ENCODE measurements at places on chromosomes 2 and 18.
A peak's percentile ranks its signal among the peaks of the same experiment; 100 is the strongest.

DNA sequence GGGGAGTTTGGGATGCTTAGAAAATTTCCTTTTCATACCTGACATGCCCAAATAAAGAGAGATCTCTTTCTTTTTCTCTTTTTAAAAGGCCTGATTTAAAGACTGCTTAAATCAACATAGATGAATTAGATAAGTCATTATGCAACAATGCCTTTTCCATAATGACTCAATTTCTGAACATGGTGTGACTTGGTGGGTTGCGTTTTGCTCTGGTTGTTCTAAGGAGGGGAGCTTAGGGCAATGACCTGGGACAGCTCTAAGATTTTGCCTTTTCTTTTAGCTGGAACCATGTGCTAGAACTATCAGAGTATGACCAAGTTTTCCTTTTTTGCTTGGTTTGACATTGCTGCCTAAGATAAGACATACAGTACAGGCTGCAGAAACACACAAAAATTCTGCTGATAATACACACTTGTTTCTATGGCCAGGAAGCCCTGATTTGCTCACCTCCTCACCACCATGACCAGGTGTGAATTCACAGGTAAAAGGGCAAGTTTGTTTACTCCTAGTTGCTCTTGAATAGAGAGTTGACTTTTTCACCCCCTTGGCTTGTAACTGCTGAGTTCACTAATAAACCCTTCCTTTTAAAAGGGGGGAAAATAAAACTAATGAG is 58.1 kb upstream of the IL1RL1 start:
- no peak for DNase-seq

- DNase-seq, result no peak
Observed at GRCh38 chr18:9988665-9989064, 74.8 kb downstream of the VAPA start.

DNA sequence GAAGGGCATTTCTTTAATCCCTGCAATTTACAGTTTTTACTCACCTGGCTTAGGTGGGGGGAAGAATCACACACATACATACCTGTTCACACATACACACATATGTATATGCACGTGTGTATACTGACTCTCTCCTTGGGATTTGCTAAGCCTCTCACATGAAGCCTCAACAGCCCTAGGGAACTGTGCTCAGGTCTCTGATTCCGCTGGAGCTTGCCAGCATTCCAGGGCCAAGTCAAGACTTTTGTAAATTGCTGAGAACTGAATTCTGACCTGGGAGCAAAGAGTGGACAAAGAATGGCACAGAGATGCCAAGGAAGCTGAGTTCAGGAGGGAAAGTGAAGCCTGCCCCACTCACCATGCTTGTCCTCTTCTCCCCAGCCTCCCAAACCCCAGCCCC is 177.3 kb downstream of the TMEM247 start:
- peak; percentile 30 for DNase-seq

DNA sequence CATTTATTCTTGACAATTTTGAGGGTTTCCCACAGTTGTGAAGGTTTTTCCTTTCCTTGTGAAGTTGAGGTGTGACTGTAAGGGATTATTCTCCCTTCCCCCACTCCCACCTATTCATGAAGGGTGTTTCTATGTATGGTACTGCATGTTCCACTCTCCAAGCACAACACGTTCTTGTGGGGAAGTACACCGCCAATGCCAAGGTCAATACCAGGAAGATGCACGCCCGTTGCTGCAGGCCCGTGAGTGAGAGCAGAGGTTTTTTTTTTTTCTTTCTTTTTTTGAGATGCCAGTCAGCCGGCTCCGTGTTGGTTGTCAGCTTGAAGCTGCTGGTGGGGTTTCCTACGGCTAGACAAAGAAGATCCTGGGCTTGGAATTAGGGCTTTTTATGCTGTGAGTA is 38.6 kb upstream of the EPHA4 start:
- DNase-seq, result no peak

DNA sequence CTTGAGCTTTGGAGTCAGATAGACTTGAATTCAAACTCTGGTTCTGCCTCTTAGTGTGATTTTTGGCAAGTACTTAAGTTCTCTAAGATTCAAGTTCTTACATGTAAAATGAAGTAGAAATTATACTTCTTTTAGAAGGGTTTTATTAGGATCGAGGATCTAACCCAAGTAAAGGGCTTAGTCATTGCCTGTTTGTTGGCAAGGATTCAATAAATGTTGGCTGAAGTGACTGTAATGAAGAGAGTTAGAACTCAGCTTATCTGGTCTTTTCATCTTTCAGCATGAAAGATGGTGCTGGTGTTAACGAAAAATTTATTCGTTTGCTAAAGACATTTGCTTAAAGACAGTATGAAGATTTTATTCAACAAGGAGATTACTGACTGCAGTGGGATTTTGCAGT is 315.9 kb upstream of the THUMPD2 start:
- DNase-seq, result peak; percentile 78

DNA sequence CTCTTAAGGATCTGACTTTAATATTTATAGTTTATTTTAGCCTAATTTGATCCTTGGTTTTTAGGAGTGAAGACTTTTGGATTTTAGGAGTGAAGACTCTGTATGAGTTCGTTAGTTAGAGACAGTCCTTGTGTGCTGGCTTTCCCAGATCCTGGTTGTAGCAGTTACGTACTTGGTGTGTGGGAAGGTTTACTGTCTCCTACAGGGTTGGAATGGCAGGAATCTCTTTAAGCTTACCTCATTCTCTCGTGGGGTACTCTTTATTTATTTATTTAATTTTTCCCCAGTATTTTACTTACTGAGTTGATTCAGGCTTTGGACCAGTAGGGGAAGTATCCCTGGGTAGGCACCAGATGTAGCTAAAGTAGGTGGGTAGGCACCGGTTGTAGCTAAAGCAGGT is 1.8 kb upstream of the CXCR2 start:
- no peak for DNase-seq

DNA sequence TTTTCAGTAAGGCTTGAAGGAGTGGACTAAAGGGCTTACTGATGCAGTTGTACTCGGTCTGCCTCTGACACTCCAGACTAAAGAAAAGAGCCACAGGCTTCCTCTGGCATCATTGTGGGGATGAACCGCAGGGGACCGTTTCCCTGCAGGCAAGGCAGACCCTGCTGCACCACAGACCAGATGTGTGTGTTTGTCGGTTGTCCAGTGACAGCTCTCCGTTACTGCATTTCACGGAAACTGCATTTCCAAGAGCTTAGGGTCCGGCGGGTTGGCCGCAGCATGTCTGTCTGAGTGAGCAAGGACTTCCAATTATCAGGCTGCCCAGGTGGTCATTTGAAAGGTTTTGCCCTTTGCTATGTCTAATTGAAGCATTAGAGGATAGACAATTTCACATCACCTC is 98.1 kb downstream of the FAM210A start:
- no peak for DNase-seq

DNA sequence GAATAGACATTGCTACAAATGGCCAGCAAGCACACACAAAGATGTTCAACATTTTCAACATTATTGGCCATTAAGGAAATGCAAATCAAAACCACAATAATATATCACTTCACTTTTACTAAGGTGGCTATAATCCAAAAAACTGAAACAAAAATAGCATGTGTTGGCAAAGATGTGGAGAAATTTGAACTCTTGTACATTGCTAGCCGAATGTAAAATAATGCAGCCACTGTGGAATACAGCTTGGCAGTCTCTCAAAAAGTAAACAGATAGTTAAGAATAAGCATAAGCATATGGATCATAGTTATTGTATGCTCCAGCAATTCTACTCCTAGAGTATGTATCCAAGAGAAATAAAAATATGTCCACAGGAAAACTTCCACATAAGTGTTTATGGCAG is 192.5 kb downstream of the EN1 start:
- DNase-seq, result peak; percentile 93

- peak; percentile 7 for DNase-seq
Observed at GRCh38 chr18:12883372-12883683, 709 bp downstream of the PTPN2 start.

DNA sequence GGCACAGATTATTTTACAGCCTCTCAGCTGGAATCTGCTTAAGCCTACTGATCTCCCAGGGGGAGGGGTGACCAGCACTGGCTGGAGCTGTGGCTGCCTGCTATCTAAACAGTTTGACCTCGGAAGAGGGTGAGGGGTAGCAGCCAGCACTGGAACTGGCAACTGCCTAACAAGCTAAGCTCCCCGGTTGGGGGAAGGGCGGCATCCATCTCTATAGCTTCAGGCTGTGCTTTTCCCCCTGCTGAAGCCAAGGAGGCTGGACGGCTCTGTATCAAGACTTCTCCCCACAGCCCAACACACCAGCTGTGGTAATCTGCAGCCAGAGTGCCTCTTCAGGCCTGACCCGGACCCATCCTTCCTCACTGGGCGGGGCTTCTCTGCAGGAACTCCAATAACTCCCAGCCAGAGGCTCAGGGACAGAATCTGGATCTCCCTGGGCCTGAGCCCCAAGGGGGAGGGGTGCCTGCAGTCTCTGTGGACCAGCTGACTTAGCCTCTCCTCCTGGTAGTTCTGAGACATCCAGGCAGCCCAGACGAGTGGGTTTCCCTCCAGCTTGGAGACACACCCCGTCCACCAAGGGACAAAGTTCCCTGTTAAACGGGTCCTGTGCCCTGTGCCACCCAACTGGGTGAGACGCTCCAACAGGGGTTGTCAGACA is 560.2 kb downstream of the LRP1B start:
- DNase-seq, result no peak

- DNase-seq, result no peak
Observed at GRCh38 chr2:10332402-10333246, 29.9 kb downstream of the HPCAL1 start.

- DNase-seq, result peak; percentile 54
Observed at GRCh38 chr18:13369756-13370510, 151.4 kb downstream of the LDLRAD4 start.

DNA sequence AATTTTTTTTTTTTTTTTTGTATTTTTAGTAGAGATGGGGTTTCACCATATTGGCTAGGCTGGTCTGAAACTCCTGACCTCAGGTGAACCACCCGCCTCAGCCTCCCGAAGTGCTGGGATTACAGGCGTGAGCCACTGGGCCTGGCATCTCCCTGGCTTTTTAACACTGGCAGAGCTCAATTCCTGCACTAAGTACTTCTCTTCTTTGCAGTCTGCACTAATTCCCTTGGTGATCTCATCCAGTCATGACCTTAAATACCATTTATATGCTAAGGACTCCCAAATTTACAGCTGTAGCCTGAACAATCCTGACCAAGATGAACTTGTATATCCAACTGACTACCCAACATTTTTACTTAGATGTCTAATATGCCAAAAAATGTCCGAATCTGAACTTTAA is 10.2 kb downstream of the PREPL start:
- peak; percentile 28 for DNase-seq

DNA sequence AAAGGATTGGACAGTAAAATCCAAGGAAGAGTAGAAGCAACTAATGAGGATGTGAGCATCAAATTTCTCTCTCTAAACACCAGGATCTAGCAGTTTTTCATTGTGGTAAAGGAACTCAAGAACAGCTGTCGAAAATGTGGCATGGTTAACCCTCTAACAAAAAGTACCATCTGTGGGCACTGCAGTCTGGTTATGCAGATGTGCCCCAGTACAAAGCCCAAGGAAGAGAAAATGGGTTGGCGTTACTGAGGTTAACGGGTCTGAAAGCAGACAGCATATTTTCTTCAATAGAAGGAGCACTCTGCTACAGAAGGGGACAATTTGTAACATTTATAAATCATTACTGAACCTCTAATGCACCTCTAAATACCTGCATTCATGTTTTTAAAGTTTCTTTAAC is 253.0 kb upstream of the HNRNPA3 start:
- DNase-seq, result no peak

GRCh38 chr18:44764863-44765262 is 84.2 kb downstream of the SETBP1 start:
- DNase-seq, result no peak

DNA sequence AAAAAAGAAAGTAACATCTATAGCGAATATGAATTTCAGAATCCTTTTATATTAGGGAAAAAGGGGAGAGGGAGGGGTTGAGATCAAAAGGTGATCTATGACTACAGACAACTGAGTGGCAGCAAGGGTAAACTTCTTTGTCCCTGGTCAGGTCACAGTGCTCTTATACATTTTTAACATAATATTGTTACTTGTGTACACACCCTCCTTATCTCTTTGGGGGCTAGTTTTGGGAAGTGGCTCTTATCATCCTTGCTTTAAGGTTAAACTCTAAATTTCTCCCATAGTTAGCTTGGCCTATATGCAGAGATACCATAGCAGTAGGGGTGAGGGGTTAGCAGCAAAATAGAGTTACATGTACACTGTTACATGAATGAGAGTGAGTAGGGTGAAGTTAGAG is 31.6 kb upstream of the ATG16L1 start:
- no peak for DNase-seq

- peak; percentile 90 for DNase-seq
Observed at GRCh38 chr2:219387306-219388120, at the start of gene DNPEP. Gene DNPEP (minus strand): TSS chr2:219387912. CDS start chr2:219387794, 118 bp downstream.

DNA sequence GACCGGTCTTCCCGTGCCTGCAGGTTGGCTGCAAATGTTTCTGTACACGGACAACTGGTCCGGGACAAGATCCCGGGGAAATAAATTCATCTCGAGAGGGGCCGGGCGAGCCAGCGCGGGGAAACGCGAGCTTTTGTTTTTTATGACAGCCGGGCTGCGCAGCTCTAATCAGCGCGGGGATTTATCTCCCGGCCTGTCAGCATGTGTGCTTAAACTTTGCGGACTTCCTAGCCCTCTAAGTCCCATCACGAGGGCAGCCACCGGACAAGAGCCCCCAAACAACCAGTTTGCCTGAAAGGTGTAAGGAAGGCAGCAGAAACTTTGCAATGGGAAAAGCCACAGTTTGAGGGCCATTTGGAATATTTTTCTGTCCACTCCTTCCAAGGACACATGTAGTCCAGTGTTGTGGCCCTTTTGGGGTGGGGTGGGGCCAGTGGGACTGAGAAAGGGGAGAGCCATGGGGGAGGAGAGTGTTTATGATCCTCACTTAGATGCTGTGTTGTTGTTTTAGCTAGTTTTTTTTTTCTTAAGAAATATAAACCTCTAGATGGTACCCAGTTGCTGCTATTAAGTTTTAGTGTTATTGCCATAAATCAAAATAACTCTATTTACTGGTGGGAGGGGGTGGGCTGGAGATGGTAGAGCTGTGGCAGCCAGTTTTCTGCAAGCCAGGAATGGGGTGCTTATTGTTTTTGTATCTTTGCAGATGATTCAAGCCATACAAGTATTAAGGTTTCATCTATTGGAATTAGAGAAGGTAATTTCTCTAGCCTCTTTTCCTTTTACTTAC is 6.0 kb downstream of the MEIS1 start:
- DNase-seq, result peak; percentile 68

DNA sequence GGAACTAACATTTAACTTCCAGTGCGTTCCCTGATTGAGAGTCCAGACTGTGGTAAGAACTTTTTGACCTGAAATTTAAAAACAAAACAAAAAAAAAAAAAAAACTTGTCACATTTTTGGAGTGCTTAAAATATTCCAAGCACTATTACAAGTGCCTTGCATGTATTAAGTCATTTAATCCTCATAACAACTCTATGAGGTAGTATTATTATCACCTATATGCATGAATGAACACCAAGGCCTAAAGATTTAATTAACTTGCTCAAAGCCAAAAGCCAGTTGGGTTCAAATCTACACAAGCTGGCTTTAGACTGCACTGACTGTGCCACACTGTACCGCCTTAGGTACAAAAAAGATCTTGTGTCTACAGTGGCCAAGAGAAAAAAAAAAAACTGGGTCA is 35.2 kb downstream of the METTL4 start:
- no peak for DNase-seq

GRCh38 chr18:22680944-22681343 is 252.2 kb upstream of the RBBP8 start:
- no peak for DNase-seq

- DNase-seq, result no peak
Observed at GRCh38 chr2:125259451-125259850, 1234.4 kb downstream of the CNTNAP5 start.
